ENCODE measurements at places on chromosomes 16 and 17.

DNA sequence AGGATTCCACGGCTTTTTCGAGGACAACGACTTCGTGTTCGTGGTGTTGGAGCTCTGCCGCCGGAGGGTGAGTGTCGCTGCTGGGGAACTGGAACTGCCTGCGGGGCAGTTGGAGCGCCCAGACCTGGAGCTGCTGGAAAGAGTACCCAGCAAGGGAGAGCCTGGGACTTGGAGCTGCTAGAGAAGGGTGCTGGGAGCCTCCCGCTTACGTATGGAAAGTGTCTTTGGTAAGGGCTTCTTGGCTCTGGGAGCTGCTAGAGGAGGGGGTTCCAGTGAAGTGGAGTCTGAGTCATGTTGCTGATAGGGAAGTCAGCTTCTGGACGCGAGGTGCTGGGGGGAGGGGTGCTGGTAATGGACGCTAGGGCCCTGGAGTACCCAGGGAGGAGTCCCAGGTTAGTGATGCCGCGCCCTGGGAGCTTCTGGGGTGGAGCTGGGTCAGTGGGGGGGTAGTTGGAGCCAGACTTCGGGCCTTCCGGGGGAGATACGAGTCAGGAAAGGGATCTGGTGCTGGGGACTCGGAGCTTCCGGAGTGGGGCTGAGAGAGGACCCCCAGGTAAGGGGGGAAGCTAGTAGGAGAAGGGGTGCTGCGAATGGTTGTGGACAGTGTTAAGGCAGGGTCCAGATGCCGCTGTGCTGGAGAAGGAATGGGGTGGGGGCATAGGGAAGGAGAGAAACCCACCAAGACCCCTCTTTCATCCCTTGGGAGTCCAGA, 741 bp downstream of the PLK1 start:
- DNase-seq: peak; percentile 62

- no peak for DNase-seq
Measured at GRCh38 chr17:81243333-81243664, 4.2 kb downstream of the NDUFAF8 start.

GRCh38 chr16:67280090-67281015, 1.0 kb downstream of the PLEKHG4 start:
- DNase-seq: no peak

- DNase-seq: no peak
Measured at GRCh38 chr17:13642188-13642587, 40.5 kb upstream of the HS3ST3A1 start.

DNA sequence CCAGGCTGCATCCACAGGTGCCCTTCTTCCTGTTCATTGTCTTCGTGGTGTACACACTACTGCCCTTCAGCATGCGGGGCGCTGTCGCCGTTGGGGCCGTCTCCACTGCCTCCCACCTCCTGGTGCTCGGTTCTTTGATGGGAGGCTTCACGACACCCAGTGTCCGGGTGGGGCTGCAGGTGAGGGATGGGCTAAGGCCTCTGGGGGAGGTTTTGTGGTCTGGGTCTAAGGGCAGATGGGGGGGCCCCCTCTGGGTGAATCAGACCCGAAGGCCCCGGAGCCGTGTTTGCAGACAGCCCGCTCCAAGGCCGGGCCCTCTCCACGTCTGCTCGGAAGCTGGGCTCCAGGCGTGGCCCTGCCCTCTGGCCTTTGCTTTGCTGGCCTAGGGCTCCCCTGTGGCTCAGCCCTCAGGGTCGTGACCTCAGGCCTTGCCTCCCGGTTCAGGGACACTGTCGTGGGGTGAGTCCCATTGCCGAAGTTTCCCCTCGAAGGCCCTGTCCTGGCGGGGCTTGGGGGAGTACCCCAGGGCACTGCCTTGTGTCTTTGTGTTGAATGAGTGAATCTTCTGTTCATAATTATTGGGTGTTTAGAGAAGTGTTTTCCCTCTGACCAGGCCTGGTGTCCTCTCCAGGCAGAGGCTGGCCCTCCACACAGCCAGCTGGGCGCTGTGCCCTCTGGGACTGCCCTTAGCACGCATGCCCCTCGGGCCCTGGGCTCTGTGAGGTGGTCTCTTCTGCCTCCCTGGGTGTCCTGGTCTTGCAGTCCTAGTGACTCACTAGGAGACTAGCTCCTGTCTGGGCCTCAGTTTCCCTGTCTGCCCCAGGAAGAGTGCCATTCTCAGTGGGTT, 25.6 kb downstream of the ADCY7 start:
- DNase-seq: no peak

DNA sequence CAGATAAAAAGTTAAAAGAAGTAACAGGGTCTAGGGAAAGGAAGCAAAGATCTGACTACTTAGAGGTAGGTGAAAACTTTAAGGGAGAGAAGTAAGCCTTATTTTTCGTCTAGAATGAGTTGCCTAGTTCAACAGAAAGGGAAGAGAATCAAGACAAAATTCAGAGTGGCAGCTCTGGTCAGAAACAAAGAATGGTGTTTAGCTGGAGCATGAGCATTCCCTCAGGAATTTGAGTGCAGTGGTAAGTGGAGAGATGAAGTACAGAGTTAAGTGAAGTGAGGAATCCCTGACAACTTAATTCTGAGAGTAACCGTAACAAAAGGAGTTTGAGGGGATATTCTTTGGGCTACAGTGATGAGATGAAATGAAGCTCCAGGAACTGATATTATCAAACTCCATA, 11.5 kb downstream of the SMG6 start:
- DNase-seq: no peak

DNA sequence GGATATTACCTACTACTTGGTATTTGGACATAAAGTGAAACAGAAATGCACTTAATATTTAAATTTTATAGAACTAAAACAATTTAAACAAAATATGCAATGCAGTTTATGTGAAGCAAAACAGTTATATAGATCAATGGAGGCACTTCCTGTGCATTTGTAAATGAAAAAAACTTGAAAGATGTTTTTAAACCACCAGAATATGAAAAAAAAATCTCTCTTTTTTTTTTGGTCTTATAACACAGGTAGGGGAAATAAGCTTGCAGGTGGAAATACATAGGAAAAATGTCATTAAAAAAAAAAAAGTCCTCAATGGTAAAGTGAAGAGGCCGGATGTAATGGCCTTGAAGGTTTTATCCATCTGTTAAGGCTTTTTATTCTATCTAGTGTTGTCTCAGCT, 180.3 kb upstream of the AXIN2 start:
- DNase-seq: no peak
